ENCODE measurements at places on chromosomes 5 and 9. TPM values are rescaled to one million over a fixed set of nuclear protein-coding genes. Genes with fewer than 3 reads are reported as not detected.

GRCh38 chr5:157578079-157578780 lies 2.7 kb upstream of the ADAM19 start:
- DNase-seq = no peak

DNA sequence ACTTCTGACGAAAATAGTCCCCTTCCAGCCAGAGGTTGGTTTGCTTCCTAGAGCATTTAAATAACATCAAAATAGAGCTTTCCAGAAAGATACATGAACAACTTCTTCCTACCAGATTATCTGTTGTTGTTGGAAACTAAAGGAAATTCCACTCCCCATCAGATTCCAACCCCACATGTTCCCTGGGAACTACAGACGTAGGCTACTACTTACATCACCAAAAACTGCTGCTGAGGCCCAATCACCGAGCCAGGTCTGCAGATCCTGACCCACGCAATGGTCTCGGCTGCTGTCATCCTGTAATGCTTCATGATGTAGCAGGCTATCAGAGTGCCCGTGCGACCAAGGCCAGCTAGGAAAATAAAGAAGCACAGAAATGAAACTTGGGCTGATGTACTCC lies 73.4 kb downstream of the HABP4 start:
- no peak for DNase-seq

DNA sequence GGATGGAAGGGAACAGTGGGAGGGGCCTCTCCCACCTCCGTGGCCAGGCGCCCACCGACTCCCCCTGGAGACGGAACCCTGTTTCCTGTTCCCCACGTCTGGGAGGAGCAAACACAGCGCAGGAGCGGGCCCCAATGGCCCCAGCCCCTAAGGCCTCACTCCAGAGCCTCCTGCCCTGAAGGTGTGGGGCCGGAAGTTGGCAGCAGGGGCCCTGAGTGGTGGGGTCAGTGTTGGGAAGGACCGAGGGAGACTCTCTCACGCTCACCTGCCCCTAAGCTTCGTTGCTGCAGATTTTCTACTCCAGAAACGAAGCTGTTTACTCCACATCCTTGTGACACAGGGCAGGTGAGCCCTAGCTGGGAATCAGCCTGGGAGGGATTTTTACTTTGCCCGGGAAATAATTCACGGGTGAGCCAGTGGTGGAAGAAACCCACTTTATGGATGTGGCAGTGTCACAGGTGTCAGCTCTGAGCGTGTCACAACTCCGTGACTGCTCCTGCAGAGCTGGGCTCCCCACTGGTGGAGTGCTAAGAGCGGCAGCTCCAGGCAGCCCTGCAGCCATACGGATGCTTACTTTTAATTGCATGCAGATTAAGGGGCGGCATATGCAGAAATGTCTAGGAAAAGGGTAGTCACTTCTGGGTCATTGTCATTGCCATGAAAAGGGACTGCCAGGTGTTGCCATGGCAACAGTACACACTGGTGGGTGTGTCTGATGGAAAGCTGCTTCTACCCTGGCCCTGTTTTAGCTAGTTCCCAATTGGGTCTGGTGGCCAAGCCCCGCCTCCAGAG lies 77.5 kb upstream of the OLFM1 start:
- no peak for DNase-seq

- DNase-seq = no peak
These were observed 103.3 kb downstream of the DIRAS2 start for GRCh38 chr9:90539286-90539685.

- peak; percentile 68 for DNase-seq
These were observed at the start of gene KLHL3 for GRCh38 chr5:137735555-137736284. Gene KLHL3 (minus strand): TSS chr5:137736089. CDS start chr5:137735646, 443 bp downstream.

DNA sequence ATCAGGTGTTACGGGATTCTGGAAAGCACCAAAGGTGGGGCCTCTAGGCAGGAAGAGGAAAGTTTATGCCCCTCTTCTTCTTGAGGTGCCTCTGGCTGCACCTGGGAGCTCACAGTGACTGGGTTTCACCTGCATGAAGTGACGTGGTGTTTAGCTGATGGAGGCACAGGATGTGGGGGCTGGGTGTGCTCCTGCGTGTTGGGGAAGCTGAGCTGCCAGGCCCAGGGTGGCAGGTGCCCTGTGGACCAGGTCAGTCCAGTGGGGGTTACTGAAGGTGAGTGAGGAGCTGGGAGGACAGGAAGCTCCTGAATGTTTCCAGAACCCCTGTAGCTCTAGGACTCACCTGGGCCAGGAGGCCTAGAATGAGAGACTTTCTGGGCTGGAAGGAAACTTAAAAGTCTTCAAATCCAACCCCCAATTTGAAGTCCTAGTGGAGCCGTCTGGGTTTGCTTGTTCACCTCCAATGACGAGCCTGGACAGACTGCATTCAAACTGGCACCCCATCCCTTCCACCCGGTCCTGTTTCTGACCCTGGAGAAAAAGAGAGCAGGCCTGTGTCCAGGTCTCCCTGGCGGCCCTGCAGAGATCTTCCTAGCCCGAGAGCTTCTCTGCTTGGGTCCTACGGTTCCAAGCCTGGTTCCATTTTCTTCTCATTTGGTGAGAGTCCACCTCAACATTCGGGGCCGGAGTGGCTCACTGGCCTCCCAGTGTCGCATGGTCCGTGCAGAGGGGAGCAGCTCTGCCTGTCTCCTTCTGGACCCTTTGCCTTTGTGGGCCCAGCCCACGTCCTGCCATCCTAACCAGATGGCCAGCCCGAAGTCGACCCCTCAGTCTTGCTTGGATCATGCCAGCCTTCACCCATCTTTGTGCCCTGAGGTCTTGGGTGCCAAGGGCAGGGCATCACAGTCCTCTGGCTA lies 22.3 kb downstream of the TRAF1 start:
- no peak for DNase-seq

GRCh38 chr5:2752059-2752820 lies 763 bp upstream of the IRX2 start:
- DNase-seq = no peak

DNA sequence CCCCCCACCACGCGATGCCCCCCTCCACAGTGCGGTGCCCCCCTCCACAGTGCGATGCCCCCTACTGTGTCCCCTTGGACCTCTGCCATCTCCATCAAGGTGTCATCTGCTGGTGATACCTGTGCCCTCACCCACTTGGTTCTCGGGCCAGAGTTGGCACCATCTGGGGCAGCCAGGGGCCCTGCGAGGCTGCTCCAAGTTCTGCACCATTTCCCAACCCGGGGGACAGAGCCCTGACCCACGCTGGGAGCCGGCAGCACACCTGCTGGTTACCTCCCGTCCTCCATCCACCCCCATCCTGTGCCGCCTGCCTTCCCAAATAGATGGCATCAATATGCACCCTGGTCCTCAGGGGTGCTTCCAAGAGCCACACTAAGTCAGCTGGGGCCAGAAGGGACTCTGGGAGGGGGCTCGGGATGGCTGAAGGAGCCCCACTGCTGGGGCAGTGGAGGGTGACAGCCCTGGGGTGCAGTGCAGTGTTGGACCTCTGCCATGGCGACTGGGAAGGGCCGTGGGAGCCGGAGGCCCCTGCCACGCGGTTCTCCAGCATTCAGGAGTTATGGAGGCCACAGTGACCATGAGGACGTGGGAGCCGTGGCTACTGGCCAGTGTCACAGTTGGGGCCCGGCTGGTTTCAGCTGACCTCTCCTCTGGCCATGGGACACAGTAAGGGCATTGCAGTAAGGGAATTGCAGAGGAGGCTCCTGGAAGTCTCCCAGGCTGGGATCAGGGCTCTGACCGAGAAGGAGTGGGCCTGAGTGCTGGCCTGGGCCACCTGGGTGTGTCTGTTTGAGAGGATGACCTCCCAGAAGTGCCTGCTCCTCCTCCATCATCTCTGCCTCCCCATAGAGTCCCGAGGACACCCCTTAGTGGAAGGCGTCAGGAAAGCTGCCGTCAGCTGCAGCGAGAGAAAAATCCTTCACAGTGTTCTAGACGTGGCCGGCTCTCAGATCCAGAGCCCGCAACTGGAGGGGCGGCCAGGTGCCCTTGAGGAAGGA lies 44.2 kb upstream of the NOTCH1 start:
- no peak for DNase-seq

- DNase-seq = no peak
These were observed 133.3 kb downstream of the FAM174A start for GRCh38 chr5:100668511-100668910.

GRCh38 chr5:6193310-6193709 lies 185.0 kb downstream of the MED10 start:
- DNase-seq = no peak

- no peak for DNase-seq
These were observed 109.2 kb downstream of the ADAMTS19 start for GRCh38 chr5:129569295-129569694.

- DNase-seq = no peak
These were observed 300.8 kb upstream of the MSX2 start for GRCh38 chr5:174423558-174423957.

The HBEGF gene
- polyA plus RNA-seq = 59.8 TPM

All from SK-N-SH (cell line).